Fibroblast of the conjunctiva (primary cell): ENCODE measurements at places on chromosomes 11 and 22.

DNA sequence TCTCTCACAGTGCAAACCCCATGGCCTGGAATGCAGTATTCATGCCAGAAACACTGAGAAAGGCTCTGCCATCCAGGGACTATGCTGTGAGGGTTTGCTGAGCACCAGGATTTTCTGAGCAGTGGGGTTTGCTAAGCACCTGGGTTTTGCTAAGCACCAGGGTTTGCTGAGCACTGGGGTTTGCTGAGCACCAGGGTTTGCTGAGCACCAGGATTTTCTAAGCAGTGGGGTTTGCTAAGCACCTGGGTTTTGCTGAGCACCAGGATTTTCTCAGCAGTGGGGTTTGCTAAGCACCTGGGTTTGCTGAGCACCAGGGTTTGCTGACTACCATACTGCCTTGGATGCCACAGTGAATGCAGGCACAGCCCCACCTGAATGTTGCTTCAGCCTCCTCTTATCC is 48.3 kb upstream of the SMIM38 start:
- DNase-seq = no peak

DNA sequence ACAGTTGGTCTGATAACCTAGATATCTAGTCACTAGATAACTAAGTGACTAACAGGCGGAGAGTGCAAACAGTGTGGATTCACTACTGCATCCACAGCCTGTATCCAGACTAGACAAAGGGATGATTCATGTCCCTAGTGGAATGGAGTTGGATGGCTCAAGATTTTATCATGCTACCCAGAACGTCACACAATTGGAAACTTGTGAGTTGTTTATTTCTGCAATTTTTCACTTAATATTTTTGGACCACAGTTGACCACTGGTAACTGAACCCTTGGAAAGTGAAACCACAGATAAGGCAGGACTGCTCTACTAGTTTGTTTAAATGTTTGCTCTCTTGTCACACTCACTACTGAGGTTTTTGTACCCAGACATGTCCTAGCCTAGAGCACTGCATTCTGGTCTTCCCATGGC is 76.0 kb downstream of the UBASH3B start:
- no peak for DNase-seq

DNA sequence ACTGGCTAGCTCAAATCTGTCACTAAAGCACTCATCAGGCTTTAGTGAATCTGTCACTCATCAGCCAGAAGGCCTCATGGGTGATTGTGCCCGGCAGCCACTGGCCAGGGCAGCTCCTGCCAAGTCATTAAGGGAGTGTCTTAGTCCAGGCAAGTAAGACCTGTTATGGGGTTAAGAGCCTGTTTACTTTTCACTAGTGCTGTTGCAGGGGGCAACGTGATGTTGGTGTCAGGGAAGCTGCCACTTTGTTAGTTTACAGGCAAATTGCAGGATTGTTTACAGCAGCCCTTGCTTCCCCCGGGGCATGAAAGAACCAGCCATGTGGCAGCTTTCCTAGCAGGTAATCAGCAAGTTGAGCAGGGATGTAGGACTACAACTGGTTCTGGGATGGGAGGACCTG is 155.6 kb upstream of the NCAM1 start:
- DNase-seq = no peak

- no peak for DNase-seq
Observed at GRCh38 chr11:78417175-78417887, at the start of gene GAB2. TSS of gene GAB2 (minus strand) at chr11:78417820. CDS start at chr11:78417720, 100 bp downstream.

DNA sequence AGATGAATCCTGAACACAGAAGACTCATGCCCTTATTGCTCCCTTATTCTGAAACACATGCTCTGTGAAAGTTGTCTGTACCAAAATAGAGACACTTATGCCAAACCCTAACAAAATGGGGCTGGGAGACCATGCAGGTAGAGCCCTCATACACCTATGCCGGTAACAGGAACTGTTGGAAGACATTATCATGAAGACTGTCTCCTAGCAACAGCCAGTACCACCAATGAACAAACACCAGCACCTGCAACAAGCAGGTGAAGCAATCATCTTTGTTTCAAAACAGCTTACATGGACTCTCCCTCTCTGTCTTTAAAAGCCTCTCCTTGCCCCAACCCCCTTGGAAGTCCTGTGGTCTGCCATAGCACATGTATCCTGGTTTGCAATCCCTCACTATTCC is 17.2 kb downstream of the SLC5A4 start:
- no peak for DNase-seq

DNA sequence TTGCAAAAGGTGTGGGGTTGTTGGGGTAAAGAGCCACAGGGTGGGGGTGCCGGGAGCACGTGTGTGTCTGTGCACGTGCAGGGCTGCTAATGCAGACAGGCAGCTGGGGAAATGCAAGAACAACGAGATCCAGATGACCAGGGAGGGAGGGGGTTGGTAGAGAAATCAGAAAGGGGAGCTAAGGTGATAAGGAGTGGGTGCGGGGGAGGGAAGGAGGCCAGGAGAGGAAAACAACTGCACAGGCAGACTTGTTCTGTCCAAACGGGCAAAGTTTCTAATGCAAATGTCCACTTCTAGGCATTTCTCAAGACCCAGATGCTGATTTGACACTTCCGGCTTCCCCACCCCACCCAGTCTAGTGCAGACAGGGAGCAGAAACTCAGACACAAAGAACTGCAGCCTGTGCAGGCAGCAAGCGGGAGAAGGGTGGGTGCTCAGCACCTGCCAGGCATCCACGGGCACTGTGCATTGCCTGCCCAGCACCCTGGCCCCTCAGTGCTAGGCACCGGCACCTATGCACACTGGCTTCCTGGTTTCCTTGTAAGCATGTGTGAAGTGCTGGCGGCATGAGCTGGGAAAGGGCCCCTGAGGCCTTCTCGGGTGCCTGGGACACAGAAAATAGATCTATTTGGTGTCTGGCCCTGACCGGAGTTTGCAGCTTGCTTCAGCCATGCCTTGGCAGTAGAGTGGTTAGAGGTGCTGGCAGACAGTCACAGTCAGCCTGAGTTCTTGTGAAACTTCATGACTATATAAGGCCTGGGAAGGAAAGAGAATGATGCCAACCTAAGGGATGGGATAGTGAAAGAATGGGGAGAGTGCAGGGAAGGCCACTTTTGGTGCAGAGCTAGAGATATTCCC is 220.1 kb upstream of the SORL1-AS1 start:
- no peak for DNase-seq

DNA sequence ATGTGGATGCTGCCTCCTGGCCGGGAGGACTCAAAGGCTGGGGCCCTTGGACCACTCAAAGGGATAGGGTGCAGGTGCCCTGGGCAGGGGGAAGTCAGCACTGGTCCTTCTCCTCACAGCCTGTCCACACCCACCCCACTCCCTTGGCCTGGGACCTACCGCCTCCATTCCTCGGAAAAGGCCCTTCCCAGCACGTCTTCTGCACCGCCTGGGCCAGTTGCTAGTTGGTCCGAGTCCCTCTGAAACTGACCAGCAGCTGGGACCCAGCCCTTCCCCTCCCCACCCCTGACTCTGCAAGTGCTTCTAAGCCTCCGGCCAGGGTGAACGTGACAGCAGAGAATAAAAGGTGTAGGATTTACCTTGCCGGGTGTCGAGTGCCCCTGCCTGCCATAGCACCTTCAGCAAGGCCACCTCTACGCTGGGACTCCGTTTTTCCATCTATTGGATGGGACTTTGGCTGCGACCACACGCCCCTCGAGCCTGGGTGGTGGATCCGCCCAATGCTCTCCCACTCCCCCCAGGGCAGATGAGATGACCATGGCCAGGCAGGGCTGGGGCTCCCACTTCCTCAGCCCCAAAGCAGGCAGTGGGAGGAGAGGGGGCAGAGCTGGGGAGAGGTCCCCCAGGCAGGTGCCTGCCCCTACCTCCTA is 37.3 kb downstream of the OSBPL5 start:
- DNase-seq = no peak

GRCh38 chr22:39898997-39899396 is 1.9 kb upstream of the GRAP2 start:
- DNase-seq = no peak

GRCh38 chr11:103894673-103895072 is 141.8 kb upstream of the DDI1 start:
- DNase-seq = no peak
